GM10248 (cell line): ENCODE measurements at places on chromosomes 7 and 10.

DNA sequence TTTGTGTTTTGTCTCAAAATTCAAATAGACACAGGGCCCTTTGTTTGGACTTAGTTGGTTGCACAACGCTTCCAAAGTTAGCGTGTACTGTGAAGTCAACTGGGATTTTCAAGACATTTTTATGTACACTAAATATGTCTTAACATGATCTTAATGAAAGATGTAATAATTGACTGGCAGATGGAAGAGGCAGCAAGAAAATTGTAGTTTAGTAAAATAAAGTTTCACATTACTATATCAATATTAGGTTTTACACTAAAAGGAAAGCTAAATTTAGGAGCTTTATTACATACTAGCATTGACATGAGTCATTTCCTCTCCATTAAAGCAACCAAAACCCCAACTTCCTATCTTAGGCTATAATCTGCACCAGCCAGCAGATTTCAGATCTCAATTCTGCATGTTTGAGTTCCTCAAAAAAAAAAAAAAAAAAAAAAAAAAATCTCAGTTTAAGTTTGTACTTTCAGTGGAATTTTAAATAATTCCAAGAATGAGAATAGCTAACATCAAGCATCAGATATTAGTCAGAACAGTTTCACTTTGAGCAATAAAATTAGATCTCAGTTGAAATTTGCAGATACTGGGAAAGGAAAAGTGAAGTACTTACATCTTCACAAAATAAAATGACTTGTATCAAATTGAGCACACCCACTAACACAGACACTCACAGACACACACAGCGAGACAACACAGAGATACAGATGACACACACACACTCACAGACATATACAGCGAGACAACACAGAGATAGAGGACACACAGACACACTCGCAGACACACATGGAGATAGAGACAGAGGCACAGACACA, 346.6 kb upstream of the KLF6 start:
- peak; percentile 44 for DNase-seq

- DNase-seq: no peak
Observed at GRCh38 chr10:73743327-73743904, 756 bp upstream of the SEC24C start.

GRCh38 chr7:88116235-88116795, 103.5 kb downstream of the SRI start:
- no peak for DNase-seq

DNA sequence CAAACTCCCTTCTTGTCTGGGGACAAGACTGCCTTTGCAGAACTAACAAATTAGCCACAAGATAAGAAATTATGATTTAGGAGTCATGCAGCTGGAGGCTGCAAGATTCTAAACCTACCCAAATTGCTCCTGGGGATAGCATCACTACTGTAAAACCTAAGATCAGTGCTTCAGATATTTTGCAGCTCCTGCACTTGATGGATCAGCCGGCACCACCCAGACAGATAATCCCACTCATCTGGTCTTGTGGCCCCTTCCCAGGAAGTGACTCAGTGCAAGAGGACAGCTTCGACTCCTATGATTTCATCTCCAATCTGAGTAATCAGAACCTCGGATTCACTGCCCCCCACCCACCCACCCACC, 181.9 kb downstream of the AKR1D1 start:
- no peak for DNase-seq

GRCh38 chr10:118315629-118316028, 26.5 kb downstream of the FAM204A start:
- no peak for DNase-seq

GRCh38 chr10:78448994-78449418, 415.3 kb downstream of the RPS24 start:
- DNase-seq: no peak

DNA sequence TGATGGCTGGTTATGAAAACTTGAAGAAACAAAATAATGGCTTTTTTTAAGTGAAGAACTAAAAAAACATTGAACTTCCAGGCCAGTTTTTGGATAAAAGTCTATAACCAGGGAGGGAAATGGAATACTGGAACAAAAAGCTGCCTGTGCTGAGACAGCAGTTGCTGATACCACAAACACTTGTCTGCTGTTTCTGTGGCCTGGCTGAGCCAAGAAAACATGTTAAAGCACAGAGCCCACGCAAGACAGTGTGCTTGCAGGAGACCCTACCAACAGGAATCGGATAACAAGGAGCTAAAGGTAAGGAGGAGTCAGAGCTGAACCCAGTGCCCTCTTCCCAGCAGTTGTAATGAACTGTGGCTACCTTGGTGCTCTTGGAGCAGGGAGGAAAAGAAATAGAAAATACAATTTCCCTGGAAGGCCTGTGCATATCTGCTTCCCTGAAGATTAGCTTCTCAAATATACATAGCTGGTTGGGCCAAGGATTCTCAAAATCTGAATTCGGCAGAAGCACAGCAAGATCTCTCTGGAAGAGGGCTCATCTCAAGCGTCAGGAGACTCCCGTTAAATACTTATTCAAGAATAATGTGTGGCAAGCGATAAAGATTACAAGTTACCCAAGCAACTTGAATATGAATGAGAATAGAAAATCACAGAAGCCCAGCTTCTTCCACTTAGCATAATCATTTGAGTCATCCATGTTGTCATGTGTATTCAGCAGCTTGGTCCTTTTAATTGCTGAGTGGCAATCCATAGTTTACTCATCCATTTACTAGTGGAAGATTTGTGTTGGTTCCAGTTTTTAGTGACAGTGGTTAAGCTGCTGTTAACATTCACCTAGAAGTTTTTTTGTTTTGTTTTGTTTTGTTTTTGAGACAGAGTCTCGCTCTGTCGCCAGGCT, 87.6 kb downstream of the NOD1 start:
- DNase-seq: no peak

GRCh38 chr10:17652585-17652984, 8.6 kb downstream of the STAM start:
- no peak for DNase-seq

DNA sequence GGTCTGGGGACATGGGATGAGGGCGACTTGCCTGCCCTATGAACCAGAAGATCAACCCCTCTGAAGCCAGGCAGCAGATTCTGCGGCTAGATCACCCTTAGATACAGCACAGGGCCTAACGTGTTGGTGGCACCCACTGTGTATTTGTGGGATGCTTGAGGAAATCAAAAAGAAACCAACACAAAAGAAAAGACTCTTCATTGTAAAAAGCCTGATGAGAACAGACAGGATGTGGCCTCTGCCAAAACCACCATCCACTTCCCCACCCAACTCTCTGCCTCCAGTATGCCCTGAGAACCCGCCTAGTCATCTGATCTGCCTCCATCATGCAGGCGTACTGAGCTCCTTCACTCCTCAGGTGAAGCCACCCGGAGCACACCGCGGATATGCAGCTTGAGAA, 97.2 kb upstream of the INSYN2A start:
- no peak for DNase-seq

DNA sequence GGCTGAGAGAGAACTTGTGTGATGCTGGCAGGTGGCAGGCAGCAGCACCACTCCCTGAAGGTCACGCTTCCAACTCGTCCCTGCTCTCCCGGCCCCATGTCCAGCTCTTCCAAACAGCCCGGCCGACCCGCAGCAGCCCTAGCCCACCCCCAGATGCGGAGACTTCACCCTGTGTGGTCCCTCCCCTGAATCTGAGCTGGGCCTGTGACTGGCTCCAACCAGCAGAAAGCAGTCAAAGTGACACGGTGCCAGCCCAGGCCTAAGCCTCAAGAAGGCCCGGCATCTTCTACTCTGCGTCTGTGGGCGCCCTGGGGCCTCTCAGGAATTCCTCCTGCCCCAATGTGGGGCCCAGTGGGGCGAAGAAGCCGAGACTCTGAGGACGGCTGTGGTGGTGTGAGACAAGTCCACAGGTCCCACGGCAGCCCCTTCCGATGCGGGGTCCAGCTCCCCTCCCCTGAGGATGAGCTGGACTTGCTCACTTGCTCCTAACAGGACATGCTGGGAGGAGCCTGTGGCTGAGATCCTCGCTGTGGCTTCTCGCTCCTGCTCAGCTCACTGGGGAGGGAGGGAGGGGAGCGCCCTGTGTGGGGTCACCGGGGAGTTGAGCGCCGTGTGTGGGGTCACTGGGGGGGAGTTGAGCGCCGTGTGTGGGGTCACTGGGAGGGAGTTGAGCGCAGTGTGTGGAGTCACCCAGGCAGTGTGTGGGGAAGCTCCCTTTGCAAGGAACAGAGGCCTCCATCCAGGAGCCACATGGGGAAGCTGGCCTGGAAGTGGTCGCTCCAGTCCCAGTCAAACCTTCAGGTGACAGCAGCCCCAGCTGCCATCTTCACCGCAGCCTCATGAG, 9.5 kb downstream of the STK32C start:
- no peak for DNase-seq

DNA sequence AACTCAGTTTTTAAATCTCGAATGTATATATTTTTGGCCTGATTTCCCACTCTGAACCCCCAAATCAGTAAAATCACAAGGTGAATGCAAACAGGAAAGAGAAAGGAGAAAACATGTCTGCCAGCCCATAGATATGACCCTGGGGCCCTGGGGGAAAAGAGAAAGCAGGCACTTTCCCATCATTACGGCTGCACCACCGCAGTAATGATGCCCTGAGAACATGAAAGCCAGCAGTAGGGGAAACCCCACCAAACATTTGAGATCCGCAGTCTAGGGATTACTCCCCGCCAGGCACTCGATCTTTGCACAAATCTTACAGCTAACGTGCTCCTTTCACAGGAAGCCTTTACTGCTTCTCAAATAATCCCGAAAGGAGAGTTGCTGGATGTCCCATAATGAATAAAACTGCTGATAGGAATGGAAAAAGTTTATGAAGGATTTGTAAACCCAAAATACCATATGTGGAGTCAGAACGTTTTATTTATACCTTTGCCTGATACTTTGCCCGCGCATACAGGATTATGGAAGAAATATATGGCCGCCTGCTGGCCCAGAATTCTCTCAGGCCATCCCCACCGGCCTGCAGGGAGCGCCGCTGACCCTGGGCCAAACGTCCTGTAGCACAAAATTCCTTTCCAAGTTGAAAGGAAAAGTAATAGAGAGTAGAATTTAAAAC, 180.0 kb upstream of the INHBA start:
- DNase-seq: peak; percentile 58

- no peak for DNase-seq
Observed at GRCh38 chr10:131172433-131172832, 139.1 kb downstream of the TCERG1L start.

GRCh38 chr10:11215471-11215870, 197.8 kb downstream of the CELF2 start:
- no peak for DNase-seq

DNA sequence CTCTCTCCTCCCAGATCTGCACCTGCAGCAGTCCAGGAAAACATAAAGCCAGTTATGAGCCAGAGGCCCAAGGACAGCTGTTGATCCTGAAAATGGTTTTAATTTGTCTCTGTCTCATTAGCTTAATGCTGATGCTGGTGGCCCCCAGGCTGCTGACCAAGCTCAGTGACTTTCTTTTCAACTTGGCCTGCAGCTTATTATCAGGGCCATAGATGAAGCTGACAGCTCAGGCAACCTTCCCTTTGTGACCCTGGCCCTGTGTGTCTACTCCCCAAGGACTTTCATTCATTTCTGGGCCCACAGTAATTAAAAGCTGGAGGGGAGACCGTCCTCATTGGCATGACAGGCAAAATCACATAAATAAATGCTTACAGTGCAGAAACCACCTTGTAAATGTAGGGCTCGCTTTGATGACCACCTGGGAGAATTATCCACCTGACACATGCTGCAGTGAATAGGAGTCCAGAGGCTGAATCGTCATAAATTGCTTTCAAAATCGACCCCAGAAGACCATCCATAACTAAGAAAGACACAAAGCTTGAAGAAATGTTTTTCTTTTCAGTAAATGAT, 138.5 kb downstream of the NPY start:
- DNase-seq: no peak

DNA sequence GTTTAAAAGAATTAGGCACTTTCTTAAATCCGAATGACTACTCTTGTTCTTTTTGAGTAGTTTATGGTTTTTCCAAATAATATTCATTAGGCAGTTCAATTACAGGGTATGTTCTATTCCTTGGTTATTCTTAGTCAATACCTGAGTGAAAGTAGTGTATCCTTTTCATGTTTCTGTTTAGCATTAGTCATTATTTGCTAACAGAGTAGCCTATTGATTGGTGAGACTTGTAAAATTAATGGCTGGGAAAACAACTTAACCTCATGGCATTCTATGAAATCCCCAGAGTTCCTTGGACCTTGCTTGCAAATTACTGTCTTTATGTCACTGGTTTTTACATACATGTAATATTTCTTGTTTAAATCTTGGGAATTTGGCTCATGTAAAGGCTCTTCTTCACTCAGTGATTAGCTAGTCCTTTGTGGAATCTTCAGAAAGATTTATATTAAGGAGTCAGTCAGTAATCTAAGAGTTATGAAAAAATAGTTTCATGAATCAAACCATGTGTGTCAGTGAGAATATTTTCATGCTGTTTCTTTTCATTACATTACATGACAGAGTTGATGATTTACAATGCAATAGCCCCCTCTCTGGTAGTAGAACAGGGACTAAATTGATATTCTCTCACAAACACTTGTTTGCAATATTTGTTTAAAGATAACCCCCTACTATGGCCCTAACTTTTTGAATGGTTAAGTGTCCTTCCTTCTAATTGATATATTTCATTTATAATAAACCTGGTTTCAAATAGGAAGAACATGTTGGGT, 81.5 kb upstream of the LRRTM3 start:
- DNase-seq: no peak

DNA sequence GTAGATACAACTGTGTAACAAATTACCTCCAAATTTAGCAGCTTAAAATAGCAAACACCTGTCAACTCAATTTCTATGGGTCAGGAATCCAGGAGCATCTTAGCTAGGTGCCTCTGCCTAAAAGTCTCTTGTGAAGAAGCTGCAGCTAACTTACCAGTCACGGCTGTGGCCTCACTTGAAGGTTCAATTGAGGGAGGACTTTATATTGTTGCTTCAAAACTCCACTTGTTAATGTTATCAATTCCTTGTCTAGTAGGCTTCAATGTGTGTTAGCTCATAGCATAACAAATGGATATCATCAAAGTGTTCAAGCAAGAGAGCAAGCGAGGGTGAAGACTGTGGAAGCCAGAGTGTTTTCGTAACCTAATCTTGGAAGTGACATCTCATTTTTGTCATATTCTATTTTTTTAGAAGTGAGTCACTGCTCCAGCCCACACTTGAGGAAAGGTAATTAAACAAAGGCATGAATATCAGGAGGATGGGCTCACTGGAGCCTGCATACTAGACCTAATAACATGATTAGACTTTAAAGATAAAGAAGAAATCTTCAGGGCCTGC, 172.9 kb downstream of the SPAG6 start:
- DNase-seq: no peak
